H1 (cell line): ENCODE measurements at places on chromosomes 4 and X. TPM values are rescaled to one million over a fixed set of nuclear protein-coding genes. Genes with fewer than 3 reads are reported as not detected.

LRAT gene
- 10.3 and 10.6 TPM in 2 replicates for total RNA-seq

- no peak for DNase-seq
Observed at GRCh38 chrX:40543661-40544328, 37.0 kb upstream of the ATP6AP2 start.

DNA sequence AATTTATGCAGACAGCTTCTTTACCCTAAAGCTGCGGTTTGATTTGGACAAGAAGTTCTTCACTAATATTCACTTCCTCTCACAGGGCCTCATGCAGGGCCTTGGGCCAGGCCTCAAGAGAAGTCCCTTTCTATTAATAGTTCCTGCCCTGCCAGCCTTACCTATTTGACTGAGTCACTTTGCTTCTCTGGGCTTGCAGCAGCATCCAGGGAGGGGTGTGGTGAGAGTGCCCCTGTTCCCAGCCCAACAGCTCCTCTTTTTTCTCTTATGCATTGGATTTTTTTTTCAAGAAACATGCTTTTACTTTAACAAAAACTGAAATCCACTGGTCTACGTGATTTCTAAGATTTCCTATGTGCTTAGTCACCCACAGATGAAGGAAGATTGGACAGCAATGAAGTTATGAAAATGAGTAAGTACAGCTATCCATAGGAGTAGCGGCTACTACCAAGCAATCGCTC lies 26.7 kb downstream of the FAM156B start:
- DNase-seq = no peak

DNA sequence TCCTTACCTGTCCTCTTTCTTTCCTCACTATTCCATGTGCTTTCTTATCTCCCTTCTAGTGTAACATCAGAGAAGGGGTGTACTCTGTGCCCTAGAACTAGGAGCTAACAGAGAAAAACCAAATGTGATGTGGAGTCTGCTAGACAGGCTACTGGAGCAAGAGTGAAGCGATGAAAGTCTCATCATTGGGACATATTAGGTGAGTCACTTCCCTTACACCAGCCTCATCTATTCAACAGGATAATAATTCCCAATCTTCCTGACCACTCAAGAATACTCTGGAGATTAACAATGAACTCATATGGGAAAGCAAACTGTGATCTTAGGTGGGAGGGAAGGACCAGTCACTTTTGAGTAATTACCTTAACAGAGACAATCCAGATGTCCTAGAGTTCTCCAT lies 58.1 kb downstream of the RAB40A start:
- no peak for DNase-seq
